Esophagus muscularis mucosa (tissue), 4 donors: ENCODE measurements at places on chromosomes 13 and 19.

- no peak for DNase-seq
These were observed 1314.5 kb upstream of the MIR17HG start for GRCh38 chr13:90032841-90033493.

- peak; percentile 60 for DNase-seq
These were observed 143.2 kb upstream of the ZNF507 start for GRCh38 chr19:32202244-32202643.

DNA sequence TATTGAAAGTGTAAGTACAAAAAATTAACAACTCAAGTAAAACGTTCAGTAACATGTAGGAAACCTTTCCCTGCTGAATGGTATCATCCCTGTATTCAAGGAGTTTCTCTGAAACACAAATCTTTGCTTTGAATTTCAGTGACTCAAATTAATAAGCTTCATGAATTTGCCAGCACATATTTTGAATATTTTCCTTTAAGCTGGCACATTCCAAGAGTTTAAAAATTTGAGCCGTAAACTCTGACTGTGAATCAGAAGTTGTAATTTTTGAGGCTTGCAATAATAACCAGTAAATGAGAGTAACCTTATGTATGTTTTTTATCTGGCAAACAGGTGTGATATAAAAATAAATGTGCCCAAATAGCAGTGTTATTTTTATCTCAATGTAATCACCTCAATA is 1722.6 kb upstream of the PRR20A start:
- DNase-seq = no peak

DNA sequence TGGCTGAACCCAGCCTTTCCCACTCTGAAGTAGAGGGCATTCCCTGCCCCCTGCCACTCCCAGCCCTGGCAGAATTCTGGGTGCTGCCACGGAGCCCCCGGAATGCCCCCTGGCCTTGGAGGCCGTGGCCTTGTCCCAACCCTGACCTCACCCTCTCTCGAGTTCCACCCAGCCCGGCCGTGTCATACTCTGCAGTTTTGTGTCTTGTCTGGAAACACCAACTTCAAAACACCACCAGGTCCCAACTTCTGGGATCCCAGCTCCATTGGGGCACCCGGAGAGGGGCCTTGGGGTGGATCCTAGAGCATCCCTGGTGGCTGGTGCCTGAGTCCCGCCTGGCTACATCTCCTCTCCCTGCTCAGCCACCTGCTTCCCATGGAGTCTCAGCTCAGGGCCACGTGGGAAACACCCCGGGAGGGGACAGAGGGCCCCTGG is 81.4 kb upstream of the MCF2L start:
- no peak for DNase-seq

GRCh38 chr19:14577885-14578427 is 4.9 kb upstream of the CLEC17A start:
- DNase-seq = no peak

DNA sequence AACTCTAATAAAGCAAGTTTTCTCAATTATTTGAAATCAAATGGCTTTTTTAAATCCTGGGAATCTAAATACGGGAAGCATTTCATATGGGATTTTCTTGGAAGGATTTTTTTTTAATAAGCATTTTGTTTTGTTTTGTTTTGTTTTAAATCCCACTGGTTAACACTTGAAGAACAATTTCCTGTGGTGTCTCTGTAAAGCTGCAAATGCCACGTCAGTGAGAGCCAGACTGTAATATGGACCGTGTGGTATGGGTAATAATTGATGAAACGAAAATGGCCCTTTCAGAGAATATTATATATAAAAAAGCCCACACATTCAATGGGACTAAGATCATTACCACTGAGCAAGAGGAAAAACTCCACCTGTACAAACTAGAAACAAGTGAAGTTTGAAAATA is 33.9 kb upstream of the MIR17HG start:
- DNase-seq = no peak

- DNase-seq = no peak
These were observed 15.7 kb downstream of the CCDC124 start for GRCh38 chr19:17948514-17948900.

DNA sequence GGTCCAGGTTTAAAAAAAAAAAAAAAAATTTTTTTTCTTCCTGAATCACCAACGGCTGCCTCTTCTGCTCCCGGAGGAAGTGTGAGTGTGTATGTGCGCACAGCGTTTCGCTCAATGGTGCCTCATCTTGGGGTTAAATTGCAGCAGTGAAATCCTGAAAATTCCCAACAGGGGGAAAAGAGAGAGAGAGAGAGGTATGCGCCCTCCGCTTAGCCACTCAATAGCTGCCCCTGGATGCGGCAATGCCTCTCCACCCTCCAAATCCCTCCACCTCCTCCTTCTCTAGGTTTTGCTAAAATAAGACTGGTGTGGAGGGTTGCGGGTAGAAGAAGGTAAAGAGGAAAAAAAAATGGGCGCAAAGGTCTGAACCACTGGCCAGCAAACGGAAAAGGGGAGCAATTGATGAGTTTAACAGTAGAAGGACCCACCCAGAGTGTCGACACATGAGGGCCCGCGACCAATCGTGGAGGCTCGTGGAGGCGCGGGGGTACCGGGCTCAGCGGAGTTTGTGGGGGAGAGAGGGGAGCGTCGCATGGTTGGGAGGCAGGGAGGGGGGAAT is 853 bp upstream of the CACNA1A start:
- DNase-seq = no peak

DNA sequence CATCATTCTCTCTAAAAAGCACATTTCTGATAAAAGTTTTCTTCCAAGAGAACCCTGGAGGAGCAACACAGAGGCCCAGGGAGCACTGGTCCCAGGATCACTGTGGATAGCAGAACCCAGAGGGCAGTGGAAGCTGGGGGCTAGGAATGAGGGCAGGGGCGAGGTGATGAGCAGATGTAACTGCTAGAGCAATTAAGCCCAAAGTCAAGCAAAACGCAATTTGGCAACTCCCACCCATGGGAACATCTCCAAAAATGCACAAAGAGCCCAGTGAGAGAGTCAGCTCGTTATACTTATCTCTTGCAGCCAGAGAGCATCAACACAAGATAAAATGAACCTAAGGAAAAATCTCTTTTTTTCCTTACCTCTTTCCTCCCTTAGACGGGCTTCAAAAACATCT is 284.2 kb downstream of the TBC1D4 start:
- DNase-seq = no peak

- no peak for DNase-seq
These were observed 191.1 kb upstream of the GPR12 start for GRCh38 chr13:26951581-26952177.

GRCh38 chr13:98944336-98944735 is 33.5 kb downstream of the DOCK9 start:
- no peak for DNase-seq

GRCh38 chr19:33333642-33334041 is 31.3 kb upstream of the CEBPA start:
- no peak for DNase-seq

DNA sequence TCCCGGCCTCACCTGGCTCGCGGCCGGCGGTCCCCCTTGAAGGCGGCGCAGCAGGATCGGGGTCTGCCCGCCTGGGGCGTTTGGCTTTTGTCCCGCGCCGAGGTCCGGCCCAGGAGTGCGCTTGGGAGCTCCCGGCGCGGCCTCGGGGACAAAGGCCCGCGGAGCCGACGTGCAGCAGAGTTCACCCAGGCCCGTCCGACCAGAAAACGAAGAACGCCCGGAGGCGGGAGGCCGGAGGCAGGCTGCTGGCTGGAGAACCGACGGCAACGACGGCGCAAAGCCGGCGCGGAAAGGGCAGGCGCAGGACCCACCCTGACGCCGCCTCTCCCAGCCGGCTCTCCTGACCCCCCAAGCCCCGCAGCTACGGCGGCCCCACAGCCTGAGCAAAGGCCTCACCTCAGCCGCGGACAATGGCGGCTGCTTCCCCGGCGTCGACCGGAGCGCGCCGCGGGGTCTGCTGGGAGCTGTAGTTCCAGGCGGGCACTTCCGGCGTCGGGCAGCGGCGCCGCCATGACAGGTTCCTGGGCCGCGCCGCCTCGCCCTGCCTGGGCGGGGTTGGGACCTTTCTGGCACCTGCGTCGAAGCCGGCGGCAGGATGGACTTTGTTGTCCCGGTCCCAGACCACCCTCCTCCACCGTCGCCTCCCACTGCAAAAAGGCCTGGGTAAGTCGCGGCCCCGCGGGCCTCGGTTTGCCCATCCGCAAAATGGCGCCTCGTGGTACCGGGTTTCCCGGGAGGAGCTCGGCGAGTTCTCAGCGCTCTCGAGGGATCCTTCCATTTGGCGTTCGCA is at the start of gene ZNF606:
Gene ZNF606 (minus strand): TSS at position 437 of the 790 bp plus-strand sequence. CDS start 1,501 bp downstream, outside the sequence.
- peak; percentile 93 for DNase-seq

- no peak for DNase-seq
These were observed 767.9 kb downstream of the PCDH9 start for GRCh38 chr13:66462187-66462586.

- DNase-seq = no peak
These were observed 20.6 kb downstream of the MIR17HG start for GRCh38 chr13:91368101-91368500.

DNA sequence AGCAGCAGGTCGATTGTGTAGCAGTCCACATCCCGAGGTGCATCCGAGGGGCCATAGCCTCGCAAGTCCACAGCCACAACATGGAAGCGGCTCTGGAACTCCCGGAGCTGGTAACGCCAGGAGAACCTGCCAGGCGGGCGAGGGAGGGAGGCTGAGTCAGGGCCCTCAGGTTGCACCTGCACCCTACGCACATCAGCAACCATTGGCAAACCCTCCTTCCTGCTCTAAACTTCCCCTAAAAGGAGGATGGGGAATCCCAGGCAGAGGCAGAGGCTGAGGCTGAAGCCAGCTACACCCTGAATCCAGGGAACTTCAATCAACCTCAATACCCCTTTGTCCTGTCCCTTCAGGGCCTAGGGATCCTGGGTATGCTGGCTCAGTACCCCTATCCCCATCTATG is 977 bp downstream of the EPHX3 start:
- no peak for DNase-seq

DNA sequence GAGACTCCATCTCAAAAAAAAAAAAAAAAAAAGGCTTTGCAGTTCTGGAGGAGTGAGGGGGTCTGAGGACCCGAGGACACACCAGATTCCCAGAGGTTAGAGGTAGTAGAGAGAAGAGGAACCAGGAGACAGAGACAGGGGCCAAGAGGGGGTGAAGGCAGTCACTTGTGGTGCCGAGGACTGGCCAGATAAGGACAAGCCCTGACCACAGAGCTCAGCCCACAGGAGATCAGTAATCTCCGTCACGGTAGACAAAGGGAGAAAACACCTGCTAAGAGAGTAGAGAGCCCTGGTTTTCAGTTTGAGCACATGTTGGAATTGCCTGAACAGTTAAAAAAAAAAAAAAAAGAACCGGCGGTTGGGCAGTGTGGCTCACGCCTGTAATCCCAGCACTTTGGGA is 1.7 kb upstream of the PRAM1 start:
- no peak for DNase-seq

GRCh38 chr19:33290082-33290815 is 12.1 kb downstream of the CEBPA start:
- no peak for DNase-seq

DNA sequence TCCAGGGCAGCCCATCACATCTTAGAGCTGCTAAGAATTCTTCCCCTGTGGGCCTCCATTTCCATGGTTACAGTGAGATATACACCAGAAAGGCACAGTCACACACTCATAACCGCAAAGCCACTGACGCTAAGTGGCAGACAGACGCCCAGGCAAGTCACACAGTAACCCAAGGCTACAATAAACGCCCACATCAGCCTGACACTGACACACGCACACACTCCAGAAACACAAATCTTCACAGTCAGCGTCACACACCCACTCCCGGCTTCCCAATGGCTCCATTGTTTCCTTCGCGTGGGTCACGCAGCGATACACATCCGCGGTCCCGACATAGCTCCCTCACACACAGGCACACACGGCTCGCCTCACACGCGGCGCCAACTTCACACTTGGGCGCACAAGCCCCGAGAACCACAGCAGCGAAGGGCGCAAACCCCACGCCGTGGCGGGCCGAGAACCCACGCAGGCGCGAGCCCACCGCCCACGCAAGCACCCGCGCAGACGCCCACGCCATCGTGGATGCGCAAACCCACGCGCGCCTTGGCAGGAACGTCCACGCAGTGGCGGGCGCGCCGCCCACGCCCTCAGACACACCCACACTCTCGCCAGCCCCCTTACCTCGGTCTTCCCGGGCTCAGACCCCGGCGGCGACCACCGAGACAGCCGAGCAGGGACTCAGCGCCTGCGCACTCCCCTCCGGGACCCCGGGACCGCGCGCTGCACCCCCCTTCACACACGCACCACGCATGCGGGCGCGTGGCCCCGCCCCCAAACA is at the start of gene ZNF667:
Gene ZNF667 (minus strand): TSS at position 695 of the 778 bp plus-strand sequence. CDS start 14,975 bp downstream, outside the sequence.
- no peak for DNase-seq

DNA sequence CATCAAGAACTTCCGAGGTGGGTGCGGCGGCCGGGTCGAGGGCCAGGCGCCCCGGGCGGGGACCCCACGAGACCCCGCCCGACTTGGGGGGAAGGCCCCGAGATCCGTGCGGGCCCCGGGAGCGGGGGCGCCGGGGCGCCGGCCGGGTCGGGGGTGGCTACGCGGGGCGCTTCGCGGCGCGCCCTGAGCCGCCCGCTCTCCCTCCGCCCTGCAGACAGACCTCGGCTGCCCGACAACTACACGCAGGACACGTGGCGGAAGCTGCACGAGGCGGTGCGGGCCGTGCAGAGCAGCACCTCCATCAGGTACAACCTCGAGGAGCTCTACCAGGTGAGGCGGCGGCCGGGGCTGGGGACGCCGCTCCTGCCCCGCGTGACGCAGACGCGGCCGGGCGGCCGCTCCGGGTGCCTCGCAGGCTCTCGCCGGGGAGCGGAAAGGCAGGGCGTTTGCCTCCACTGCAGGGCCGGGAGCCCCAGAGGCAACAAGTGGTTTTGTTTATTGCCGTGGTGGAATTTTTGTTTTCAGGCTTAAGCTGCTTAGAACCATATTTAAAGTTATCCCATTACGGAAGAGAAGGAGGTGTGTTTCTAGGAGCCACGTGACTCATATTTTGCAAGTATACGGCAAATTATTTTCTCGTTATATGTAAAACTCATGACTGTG is 477 bp downstream of the CUL4A start:
- DNase-seq = peak; percentile 93

- no peak for DNase-seq
These were observed 25.0 kb downstream of the LHFPL6 start for GRCh38 chr13:39577838-39578491.

DNA sequence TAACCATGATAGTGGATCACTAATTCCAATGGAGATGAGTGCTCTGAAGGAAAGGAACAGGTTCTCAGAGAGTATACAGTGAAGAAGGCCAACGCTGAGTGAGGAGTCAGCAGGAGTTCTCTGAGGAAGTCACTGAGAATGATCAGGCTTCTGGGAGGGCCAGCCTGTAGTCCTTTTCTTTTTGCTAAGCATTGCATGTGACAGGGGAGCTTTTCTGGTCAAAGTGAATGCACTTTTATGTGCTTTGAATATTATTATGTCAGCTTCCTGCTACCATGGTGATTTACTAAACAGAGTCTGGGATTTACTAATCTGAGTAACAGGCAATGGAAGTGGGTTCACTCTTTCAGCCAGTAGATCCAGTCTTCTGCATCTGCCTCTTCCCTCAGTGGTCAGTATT is 81.1 kb upstream of the SERP2 start:
- DNase-seq = no peak
